ENCODE measurements at places on chromosomes 3 and 15.

DNA sequence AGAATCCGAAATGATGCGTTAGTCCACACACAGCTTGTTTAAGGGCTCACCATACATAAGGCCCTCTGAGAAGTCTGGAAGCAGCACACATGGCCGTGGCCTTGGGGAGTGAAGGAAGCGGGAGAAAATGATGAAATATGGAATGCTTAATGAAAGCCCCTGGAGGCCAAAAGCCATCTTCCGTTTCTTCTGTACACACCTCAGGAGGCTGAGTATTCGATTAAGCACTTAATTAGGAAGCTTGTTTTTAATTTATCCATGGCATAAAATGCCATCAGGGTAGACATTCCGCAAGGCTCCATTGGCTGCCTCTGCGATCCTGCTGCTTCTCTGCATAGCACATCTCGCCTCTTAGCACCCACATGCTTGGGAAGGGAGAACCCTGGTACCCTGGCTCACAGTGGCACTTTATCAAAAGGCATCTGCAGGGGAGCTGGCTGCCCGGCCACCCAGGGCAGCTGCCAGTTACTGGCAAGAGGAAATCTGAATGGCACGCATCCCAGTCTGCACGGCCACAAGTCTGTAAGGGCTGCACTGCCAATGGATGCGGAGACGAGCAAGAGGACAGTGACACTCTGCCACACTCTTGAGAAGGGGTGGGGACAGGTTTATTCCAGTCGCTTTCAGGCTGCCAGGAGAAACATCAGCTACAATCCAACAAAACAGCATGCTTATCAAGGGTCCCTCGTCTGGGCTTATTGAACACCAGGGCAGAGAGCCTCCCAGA is 356.2 kb downstream of the OCA2 start:
- DNase-seq = no peak

GRCh38 chr3:159948429-159949144 is 40.0 kb upstream of the IL12A start:
- DNase-seq = no peak

DNA sequence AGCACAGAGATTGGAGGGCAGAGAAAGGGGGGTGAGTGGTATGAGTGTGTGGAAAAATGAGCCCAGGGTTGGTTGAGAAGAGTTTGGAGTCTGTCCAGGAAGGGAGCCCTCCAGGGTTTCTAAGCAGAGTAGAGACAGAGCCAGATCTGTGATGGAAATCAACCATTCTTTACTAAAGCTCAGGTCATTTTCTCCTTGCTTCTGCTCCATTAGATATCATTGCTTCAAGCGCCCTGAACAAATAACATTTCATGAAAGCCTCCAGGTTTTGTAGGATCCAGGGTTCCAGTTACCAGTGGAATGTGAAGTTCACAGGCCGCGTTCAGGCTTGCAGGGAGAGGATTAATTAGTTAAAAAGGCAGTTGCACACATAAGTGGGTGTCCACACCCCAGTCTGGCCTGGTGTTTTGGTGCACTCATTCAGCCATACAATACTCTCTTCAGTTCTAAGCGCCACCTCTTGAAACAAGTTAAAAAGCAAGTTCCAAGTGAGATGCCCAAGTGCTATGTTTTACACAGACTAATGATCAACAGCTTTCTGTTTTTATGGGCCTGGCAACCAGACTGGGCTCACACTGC is 16.4 kb upstream of the BOC start:
- DNase-seq = no peak

- DNase-seq = no peak
These were observed 877.3 kb downstream of the MCTP2 start for GRCh38 chr15:95108673-95109072.

- DNase-seq = no peak
These were observed 63.6 kb downstream of the NIPA2 start for GRCh38 chr15:22902046-22902445.

- no peak for DNase-seq
These were observed 92.0 kb downstream of the RAD18 start for GRCh38 chr3:8871306-8871705.

- no peak for DNase-seq
These were observed 10.5 kb upstream of the RPL29 start for GRCh38 chr3:52006017-52006819.

- no peak for DNase-seq
These were observed 36.4 kb upstream of the GYG1 start for GRCh38 chr3:148954981-148955380.

DNA sequence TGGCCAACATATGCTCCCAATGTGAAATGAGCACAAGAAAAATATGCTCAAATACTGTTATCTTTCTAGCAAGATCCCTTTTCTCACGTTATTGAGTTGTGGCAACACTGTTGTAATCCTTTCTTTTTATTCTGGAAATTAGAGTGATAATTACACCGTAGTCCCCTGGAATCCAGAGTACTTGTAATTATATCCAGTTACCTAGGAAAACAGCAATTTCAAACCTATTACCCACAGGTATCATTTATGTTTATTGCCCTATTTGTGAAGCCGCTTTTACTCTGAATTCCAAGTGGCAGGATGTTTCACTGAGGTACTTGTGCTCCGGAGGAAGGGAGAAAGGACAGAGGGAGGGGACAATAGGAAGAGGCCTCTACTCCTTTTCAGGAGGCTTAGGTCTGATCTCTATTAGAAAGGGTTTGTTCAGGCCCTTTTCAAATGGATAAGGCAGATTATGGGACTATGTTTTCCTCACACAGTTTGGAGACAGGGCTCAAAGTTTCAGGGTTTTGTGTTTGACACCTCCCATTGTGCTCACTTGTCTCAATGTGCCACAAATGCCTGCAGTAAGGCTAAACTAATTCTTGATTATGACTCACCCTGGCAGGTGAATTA is 646.6 kb downstream of the TUSC7 start:
- no peak for DNase-seq

- DNase-seq = no peak
These were observed 79.1 kb downstream of the SMAD6 start for GRCh38 chr15:66780973-66781718.

DNA sequence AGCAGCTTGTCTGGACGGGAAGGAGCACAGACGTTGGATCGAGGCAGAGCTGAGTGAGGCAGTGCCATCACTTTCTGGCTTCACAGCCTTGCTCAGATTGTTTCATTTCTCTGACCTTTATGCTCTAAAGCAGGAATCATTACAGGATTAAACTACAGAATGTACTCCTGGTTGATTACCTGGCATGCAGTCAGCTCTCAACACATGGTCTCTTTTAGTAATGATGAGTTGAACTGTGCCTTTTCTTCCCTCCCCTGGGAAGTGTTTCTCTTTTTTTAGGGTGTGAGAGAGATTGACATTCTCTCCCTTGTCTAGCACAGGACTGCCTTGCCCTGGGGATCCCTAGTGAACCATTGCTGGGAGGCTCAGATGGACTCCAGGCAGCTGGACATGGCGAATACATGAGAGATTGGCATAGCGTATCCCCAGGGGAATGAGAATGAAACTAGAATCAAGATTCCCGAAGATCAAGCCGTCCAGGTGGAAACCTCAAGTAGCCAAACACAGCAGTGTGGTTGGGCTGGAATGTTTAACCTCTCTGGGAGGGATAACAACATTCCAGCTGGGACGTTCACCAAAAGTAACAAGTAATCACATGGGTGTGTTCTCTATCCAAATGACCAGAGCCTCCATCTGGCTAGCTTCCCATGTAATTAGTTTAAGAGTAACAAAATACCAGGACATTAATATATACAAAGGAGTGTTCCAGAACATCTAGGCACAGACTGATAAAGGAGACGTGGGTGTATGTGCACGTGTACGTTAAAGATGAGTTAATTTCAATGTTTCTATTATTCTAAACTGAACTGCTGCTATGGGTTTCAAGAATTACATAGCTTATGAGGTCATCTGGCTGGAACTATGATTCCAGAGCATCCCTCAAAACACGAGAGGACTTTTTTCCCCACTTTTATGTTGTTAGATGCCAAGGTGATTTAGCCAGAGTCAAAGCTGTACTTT is 118.6 kb upstream of the NR2E3 start:
- DNase-seq = no peak

- no peak for DNase-seq
These were observed 36.6 kb downstream of the OXSM start for GRCh38 chr3:25826510-25826909.

GRCh38 chr3:32456429-32457130 is 46.1 kb downstream of the CMTM6 start:
- no peak for DNase-seq

DNA sequence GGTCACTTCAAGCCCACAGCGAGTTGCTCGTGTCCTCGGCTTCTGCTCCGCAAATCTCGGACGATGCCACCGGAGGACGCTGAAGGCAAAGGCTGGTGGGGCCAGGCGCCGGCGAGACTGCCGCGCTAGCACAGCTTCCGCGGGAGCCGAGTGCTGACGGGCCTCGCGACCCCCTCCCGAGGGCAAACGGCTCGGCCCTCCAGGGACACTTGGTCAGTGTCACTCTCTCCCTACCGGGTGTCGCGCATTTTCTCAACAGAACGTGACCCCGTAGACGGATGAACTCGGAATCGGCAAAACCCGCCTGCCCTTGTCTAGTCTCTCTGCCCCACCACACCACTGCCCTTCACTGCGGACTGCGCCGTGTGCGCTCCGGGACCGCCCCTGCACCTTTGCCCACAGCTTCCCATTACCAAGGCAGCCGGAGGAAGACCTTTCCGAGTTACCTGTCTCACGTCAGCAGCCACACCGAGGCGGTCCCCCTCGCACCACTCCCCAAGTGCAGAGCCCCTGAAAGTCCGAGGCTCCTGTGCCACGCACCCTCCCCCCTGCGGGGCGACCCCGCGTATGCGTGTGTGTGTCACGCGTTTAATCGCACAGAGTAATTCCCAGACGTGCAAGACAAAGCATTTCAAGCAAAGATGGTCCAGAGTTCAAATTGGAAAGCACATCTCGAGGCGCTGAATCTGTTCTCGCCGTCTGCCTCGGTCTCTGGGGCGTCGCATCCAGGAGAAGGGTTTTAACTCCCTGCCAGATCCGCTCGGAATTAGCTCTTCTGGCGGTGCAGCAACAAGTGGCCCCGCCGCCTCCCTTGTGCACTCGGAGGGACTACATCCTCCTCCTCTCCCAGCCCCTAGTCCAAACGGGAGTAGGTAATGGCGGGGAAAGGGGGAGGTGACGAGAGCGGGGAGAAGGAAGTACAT is 245.0 kb upstream of the TOPAZ1 start:
- DNase-seq = no peak

DNA sequence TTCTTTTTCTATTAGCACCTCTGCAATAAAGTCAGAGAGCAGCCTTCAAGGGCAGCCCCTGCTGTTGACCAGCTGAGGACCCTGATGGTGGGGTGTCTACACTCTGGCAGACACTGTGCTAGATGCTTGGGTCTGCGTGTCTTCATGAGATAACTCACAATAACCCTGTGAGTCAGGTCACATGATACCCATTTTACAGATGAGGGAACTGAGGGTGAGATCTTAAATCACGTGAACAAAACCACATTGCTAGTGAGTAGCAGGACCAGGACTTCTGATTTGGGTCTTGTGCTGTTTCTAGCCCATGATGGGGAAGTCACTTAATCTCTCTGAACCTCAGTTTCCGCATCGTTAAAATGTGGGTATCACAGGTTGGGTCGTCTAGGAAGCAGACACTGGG is 118.5 kb upstream of the LIPC start:
- DNase-seq = no peak

DNA sequence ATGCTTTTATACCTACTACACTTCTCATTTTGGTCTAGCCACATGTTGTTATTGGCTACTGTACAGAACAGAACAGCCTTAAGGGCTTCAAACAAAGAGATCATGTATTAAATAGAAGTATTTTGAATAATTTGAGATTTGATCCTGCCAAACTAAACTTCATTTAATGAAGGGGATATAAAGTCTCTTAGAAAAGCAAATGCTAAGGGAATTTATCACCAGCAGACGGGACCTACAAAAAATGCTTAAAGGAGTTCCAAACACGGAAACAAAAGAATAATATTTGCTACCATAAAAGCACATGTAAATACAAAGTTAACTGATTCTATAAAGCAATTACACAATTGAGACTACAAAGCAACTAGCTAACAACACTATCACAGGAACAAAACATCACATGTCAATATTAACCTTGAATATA is 23.6 kb upstream of the FMN1 start:
- no peak for DNase-seq

- DNase-seq = peak; percentile 6
These were observed 121.1 kb downstream of the OXSM start for GRCh38 chr3:25910997-25911396.

DNA sequence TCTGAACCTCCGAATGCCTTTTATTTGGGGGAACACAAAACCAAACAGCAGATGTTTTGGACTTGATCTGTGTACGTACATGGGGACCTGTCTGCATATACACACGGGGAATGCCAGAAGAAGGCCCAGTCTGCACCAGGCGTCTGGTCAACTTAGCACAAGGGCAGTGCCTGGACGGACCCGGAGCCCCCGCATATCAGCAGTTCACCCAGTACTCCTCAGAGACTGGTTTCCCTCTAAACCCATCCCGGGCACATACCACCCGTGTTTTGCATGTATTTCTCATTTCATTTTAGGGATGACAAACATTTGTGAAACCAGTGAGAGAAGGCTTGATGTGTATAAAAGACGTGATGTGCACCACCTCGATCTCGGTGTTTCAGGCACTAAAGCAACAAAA is 49.7 kb downstream of the KLHL25 start:
- no peak for DNase-seq

- DNase-seq = no peak
These were observed 309.6 kb downstream of the PYDC2 start for GRCh38 chr3:191770541-191770940.

GRCh38 chr3:140699516-140700231 is 21.8 kb downstream of the TRIM42 start:
- no peak for DNase-seq

- DNase-seq = no peak
These were observed 75.8 kb upstream of the LEKR1 start for GRCh38 chr3:156750191-156750873.

- DNase-seq = no peak
These were observed 104.2 kb downstream of the IQCH start for GRCh38 chr15:67358812-67359211.

DNA sequence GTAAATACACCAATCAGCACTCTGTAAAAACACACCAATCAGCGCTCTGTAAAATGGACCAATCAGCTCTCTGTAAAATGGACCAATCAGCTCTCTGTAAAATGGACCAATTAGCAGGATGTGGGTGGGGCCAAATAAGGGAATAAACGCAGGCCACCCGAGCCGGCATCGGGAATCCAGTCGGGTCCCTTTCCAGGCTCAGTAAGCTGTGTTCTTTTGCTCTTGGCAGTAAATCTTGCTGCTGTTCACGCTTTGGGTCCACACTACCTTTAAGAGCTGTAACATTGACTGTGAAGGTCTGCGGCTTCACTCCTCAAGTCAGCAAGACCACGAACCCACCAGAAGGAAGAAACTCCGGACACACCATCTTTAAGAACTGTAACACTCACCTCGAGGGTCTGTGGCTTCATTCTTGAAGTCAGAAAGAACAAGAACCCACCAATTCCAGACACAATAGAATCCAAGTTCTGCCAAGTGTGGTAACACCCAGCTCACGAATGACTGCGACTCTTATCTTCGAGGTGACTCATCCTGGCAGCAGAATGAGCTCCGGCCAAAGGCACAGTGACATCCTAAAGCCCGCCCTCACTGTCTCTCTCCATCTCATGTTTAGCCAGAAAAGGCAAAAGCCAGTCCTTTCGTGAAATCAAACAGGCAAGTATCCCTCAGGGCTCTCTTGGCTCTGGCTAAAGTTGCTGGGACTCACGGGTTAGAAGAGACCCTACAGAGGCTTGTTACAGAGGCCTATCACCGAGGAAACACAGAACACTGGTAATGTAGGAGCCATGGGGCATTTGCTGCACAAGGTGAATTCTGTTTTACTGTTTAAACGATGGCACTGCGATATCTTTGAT is 155.2 kb downstream of the FAM43A start:
- DNase-seq = no peak
